GM12865 (cell line): ENCODE measurements at places on chromosomes 5 and 9.

DNA sequence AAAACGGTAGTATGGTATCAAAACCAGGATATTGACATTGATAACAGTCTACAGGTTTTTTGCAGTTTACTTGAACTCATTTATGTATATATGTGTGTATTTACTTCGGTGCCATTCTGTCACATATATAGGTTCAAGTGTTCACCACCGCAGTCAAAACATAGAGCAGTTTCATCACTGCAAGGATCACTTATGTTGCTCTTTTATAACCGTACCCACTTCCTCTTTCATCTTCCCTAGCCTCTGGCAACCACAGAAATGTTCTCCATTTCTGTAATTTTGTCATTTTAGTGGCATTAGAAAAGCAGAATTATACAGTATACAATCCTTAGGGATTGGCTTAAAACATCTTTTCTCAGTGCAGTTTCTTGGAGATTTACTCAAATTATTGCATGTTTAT is 90.3 kb downstream of the SH3GL2 start:
- DNase-seq, result no peak

DNA sequence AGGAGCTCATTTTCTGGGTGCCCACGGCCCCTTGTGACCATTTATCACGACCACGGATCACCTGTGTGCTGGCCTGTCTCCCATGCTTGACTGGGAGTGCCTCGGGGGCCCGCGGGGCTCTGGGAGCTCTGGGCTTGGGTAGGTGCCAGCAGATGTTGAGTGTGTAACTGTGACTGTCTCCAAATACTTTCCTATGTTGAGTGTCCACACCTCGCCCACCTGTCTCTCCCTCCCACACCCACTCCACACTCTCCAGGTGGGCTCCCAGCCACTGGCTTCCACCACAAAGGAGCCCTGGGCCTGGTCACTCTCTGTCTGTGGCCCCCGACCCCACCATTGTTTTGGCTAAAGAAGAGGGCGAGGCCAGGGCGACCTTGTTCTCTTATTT is 196.4 kb downstream of the CDK5RAP2 start:
- no peak for DNase-seq

DNA sequence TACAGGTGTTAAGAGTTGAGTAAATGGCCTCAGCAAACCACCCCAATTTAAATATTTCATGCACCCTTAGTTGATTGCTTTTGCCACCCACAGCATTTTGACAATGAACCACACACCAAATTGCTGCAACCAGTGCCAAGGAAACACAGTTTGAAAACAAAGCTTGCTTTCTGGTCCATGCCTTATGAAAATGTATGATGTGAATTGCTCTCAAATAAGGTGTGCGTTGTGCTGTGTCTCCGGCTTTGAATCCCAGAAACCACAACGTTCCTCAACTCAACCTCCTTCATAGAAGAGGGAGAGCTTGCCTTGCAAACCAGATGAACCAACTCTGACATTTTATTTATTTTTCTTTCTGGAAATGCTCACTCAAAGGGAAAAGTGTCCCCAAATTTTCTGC is 762.7 kb downstream of the TLE1 start:
- DNase-seq, result no peak

DNA sequence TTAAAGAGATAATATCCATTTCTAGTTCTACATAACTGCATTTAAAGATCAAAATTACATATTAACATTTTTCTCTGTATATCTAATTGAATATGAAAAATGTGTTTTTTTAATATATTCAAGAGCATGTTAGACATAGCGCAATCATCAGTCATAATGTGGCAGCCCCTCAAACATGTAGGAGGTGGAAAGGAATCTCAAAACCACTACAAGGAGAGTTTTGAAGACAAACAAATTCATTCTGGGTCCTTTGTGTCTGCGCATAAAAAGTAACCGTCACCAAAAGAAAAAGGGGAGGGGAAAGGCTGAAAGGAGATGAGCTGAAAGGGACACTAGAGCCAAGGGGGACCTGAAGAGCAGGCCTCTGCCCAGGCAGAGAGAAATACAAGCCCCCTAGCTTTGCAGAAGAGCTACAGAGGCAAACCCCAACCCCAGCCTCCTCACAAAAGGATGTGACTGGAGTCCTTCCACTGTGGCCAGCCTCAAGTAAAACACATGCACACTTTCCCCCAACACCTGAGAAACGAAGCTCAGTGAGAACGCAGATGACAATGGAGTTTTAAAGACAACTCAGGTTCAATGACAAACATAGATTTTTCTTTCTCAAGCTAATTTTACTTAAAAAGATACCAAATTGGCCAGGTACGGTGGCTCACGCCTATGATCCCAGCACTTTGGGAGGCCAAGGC is 62.0 kb downstream of the MAPKAP1 start:
- DNase-seq, result no peak

GRCh38 chr9:77848404-77848803 is 183.2 kb downstream of the GNAQ start:
- DNase-seq, result no peak

GRCh38 chr9:90974016-90974415 is 172.4 kb downstream of the SYK start:
- peak; percentile 58 for DNase-seq

DNA sequence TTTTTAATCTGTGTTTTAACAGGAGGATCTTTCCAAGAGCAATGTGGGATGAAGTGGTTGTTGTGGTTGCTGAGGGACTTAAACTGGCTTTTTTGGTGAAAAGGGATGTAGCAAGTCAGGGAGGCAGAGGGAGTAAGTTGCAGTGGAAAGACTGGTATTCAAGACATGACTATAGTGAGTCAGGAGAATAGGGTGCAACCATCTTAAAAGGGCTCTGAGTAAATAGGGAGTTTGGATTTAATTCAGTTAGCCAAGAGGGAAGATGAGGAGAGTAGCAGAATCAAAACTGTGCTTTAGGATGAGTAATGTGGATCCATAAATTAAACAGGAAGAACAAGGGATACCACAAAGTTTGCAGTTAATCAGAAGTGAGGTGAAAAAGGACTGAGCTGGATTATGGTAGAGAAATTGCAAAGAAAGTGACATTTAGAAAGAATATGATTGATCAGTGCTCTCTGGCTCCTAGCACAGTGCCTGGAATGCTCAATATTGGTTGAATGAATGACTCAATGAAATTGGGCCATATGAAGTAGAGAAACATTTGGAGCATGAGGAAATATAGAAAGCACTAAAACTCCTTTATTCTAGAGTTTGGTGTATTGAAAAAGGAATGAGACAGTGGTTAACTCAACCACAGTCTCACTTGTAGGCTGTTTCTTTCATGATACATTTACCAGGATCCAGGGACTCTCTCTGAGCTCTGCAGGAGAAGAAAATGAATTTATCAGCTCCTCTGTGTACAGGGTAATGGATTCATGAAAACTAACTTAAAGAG is 5.1 kb downstream of the POLR3G start:
- no peak for DNase-seq

GRCh38 chr5:127854520-127854919 is 151.3 kb downstream of the CCDC192 start:
- DNase-seq, result no peak

- DNase-seq, result no peak
Measured at GRCh38 chr5:16889203-16889971, 46.7 kb downstream of the MYO10 start.

DNA sequence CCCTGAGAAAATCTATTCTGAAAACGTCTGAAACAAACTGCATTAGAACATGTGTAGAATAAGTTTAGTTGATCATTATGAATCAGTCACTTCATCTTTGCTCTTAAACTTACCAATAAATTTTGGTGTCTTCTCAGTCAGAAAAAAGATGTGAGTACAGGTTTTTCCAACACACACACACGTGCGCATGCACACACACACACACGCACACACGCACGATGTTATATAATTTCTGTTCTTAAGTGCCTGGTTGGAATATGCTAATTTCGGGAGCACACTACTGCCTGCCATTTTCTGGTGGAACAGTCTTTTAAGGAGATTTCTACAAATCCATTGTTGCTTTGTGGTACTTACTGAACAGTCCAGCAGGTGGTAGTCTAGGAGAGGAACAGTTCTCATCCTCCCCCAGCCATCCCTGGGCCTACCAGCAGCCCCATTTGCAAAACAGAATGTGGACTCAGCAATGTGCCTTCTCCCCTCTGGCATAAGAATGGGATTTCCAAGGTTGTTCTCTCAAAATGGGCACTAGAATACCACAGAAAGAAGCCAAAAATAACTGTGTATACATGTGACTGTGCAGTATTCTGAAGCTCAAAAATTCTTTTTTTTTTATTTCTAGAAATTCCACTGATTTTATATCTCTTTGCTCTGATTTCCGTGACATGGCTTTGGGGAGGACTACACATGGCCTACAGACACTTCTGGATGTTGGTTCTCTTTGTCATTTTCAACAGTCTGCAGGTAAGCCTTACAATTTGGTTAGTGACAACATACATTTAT is 281.3 kb downstream of the ARRDC3 start:
- DNase-seq, result peak; percentile 78

DNA sequence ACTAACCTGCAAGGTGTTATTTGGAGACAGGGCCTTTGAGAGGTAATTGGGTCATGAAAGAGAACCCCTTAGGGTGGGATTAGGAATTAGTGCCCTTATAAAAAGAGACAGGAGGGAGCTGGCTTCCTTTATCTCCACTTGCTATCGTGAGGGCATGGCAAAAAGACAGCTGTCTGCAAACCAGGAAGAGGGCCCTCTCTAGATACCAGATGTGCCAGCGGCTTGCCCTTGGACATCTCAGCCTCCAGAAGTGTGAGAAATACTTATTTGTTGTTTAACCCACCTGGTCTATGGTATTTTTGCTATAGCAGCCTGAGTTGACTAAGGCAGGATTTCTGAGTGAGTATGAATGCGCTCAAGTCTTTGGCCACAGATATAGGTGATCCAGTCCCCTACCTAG is 978 bp upstream of the RGS14 start:
- DNase-seq, result no peak

GRCh38 chr5:4054092-4054491 is 458.5 kb downstream of the IRX1 start:
- no peak for DNase-seq

DNA sequence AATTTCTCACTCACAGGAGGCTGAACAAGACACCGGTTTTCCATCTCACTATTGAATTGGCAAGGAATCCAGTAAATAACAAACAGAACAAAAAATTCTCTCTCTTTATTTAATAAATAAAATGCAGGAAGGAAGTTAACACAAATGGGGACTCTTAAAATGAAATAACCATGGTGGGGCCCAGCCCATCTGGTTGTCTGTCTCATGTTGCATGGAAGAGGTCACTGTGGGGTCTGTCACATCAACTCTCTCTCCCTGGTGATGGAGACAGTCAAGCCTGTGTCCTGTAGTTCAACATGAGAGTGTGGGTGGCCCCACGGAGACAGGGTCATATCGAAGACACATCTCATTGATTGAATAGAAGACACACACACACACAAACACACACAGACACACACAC is 297.7 kb downstream of the IRX2 start:
- DNase-seq, result no peak

- no peak for DNase-seq
Measured at GRCh38 chr9:5819174-5819573, 13.7 kb downstream of the ERMP1 start.

- DNase-seq, result peak; percentile 87
Measured at GRCh38 chr9:6630502-6631206, 14.9 kb downstream of the GLDC start.

- no peak for DNase-seq
Measured at GRCh38 chr5:148372166-148372725, 11.5 kb upstream of the FBXO38 start.

DNA sequence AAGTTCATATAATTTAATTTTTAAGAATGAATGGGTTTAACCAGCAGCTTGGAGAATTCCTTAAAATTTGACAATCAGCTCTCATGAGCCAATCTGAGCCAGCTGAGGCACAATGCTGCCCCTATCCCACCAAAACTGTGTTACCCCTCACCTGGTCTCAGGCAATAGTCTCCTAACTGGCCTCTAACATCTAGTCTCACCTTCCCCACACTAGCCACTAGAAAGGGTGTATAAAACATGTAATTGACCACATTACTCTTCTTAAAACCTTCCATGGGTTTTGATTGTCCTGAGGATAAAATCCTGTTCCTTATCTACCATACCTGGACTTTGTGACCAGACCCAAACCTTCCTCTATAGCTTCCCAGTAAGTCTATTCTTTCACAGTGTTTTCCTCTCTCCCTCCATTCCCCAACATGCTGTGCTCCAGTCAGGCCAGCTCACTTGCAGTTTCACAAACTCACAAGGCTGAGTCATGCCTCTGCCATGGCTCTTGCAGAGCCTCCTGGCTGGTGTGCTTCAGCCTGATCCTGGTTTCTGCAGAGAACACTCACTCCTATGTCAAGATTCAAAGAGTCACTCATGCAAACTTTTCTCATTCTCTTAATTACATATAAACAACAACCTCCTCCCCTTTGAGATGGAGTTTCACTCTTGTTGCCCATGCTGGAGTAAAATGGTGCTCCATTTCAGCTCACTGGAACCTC is 16.0 kb upstream of the ZCCHC7 start:
- DNase-seq, result peak; percentile 45

GRCh38 chr9:134303601-134304000 is 22.7 kb upstream of the RXRA start:
- no peak for DNase-seq

DNA sequence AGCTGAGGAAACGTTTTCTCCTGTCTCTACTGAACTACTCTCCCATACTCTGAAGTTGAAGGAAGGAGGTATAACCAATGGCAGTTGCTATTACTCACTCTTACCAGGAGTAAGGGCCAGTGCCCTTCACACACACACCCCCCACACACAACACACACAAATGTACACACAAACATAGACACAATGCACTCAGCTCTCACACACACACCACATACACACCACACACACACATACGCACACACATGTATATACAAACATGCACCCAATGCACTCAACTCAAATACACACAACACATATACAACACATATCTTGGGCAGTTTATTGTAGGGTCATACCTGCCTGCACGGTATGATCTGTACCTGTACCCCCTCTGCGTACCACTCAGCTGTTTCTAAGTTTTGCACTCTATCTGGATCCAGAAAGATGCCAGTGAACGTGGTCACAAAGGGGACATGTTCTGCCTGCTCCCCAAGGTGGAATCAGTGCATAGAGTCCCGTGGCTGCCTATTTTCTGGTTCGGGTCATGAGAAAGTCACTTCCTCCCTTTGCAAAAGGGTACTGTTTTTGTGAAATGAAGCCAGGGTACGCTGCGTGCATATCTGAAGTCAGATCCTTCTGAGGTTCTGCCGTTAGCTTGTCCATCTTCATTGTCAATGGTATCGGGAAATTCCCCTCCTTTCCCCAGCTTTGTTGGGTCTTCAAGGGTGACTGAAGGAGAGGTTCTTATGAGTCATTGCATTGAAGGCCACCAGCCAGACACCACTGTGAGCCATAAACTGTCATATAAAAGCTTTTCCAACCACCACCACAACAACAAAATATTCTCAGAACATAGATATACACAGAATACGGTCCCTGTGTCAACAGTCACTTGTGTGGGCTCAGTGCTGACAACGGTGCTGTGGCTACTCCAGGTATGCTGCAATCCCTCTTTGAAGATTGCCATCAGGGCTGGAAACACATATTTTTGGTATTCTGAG is 131.9 kb downstream of the UGCG start:
- peak; percentile 97 for DNase-seq

- DNase-seq, result no peak
Measured at GRCh38 chr9:89953824-89954615, 349.2 kb downstream of the GADD45G start.
